Activated naive CD8-positive, alpha-beta T cell treated with anti-CD3 and anti-CD28 coated beads, Interleukin-2, amount 10 ng/mL, durations not matched to agents 7 days and 5 days (primary cell): ENCODE measurements at places on chromosomes 5 and 9.

GRCh38 chr9:115202181-115202580 lies 84.2 kb upstream of the TNC start:
- H3K27ac ChIP-seq = no peak overlapping the region
- peaks cover 28% of the 10 kb centered on the region for H3K27me3 ChIP-seq
- H3K4me3 ChIP-seq = no peak overlapping the region
- peaks cover 4% of the 10 kb centered on the region for H3K4me1 ChIP-seq

- no peak for DNase-seq
- H3K36me3 ChIP-seq = peaks cover 35% of the 10 kb centered on the region
- no peak overlapping the region for H3K27ac ChIP-seq
- H3K4me3 ChIP-seq = no peak overlapping the region
Measured at GRCh38 chr9:110248361-110248760, 7.9 kb downstream of the TXN start.

- H3K27ac ChIP-seq = no peak overlapping the region
- DNase-seq = no peak
- no peak overlapping the region for H3K4me3 ChIP-seq
- H3K27me3 ChIP-seq = no peaks in the 10 kb centered on the region
Measured at GRCh38 chr5:165130656-165131055, 1625.2 kb downstream of the MAT2B start.

DNA sequence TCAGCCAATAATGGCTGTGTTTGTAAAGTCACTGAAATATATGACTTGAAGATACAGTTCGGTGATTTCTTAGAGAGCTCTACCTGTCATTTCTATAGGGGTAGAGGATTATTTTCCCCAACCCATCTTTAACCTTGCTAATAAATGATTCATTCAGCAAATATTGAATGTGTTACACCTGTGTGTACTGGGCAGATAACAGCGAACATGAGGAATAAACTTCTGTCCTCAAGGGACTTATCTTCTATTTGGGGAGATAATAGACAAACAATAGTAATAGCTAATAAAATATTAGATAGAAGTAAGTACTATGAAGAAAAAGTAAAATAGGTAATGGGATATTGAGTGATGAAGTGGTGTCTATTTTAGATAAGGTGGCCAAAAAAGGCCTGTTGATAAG lies 9.3 kb downstream of the TTC23L start:
- no peaks in the 10 kb centered on the region for H3K36me3 ChIP-seq
- H3K4me3 ChIP-seq = no peak overlapping the region
- peaks cover 2% of the 10 kb centered on the region for H3K27me3 ChIP-seq

DNA sequence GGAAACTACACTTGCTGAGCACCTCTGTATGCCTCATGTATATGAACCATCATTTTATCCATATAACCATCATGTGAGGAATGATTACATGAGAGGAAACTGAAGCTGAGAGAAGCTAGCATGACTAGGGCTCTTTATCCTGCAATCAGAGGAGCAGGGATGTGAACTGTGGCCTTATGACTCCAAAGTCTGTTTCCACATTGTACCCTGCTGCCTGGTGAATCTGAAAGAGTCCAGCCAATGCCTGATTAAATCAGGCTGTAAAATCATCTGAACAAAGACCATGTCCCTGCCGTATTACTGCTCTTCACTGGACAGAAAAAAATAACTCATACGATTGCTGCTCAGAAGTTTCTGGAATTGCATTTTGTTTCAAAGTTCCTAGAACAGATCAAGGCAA lies 67.0 kb downstream of the LPAR1 start:
- no peaks in the 10 kb centered on the region for H3K27me3 ChIP-seq
- no peaks in the 10 kb centered on the region for H3K36me3 ChIP-seq
- H3K4me3 ChIP-seq = no peak overlapping the region
- no peak for DNase-seq

DNA sequence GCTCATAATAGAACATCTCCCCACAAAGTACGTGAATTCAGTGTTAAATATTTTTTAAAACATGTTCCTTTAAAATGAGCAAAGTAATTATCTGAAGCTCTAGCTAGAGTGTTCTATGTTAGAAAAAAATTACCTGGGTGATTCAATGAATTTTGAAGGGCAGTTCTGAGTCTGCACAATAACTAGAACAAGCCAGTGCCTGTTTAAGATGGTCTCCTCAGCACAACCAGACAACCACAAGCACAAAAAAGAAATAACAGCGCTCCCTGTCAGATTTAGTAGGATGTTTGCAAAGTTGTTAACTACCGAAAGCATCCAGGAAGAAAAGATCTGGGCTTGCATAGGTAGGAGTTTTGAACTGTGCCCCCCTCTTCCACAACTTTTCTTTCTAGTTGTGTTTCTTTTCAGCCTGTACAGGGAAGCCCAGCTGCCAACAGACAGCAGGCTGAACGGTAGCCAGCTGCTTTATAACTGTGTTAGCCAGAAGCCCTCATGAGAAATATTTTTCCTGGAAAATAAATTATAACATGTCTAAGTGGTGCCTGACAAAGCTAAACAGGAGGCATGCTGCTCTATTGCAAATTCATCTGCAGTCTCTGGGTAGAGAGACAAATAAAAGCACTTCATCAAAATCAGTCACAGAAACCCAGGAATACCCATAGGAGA lies 1026.9 kb downstream of the MAT2B start:
- H3K27ac ChIP-seq = no peak overlapping the region
- no peak overlapping the region for H3K4me3 ChIP-seq
- H3K36me3 ChIP-seq = no peaks in the 10 kb centered on the region
- no peaks in the 10 kb centered on the region for H3K4me1 ChIP-seq
- no peak for DNase-seq

DNA sequence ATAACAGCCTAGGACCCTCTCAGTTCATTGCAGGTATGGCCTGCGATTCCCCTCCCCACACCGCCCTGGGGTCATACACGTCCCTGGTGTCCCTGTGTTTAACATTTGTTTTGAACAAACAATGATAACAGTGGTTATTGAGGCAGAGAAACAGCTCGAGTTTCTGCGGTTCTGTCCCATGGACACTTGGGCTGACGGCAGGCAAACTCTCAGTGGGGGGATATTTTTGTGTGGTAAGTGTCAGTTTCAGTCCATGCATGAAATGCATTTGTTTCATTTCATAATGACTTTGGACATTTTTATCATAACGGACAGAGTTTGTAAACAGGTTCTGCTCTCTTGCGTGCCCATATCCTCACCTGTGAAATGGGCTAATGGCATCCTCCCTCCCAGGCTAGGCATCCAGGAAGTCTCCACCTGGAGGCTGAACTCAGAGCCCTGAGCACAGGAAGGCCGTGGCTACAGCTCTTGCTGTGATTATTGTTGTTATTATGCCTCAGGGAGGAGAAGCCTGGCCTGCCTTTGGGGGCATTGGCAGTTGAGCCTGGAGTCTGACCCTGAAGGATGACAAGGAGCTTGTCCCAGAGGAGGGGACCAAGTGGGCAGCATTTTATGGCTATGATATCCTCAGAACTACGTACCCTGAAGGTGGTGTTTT lies 190.9 kb downstream of the GADD45G start:
- DNase-seq = no peak
- no peaks in the 10 kb centered on the region for H3K36me3 ChIP-seq
- peaks cover 10% of the 10 kb centered on the region for H3K4me1 ChIP-seq
- H3K27me3 ChIP-seq = no peaks in the 10 kb centered on the region
- no peak overlapping the region for H3K27ac ChIP-seq

DNA sequence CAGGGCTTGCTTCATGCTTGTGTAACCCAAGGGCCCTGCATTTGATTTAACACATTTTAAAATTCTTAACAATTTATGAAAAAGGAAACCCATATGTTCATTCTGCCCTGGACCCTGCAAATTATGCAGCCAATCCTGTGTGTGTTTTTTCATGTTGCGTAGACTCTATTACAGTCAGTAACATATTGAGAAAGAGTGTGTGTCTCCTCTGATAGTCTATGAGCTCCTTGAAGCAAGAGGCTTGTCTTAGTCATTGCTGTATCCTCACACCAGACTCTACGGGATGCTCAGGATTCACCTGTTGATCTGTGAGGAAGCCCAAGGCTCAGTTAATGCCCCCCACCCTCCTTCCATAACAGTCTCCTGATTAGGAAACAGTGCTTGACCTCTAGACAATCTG lies 177.3 kb upstream of the DMAC1 start:
- peaks cover 57% of the 10 kb centered on the region for H3K4me1 ChIP-seq
- DNase-seq = peak; percentile 29
- peak overlapping the region; percentile 97 for H3K27ac ChIP-seq
- H3K36me3 ChIP-seq = peaks cover 16% of the 10 kb centered on the region
- H3K27me3 ChIP-seq = no peaks in the 10 kb centered on the region
- H3K4me3 ChIP-seq = peak overlapping the region; percentile 76

GRCh38 chr5:169837686-169838085 lies 142.6 kb downstream of the INSYN2B start:
- DNase-seq = no peak
- H3K27me3 ChIP-seq = no peaks in the 10 kb centered on the region
- no peak overlapping the region for H3K4me3 ChIP-seq
- peaks cover 11% of the 10 kb centered on the region for H3K4me1 ChIP-seq
